ENCODE measurements at places on chromosomes 11 and 22. TPM values are rescaled to one million over a fixed set of nuclear protein-coding genes. Genes with fewer than 3 reads are reported as not detected.

RFPL1 gene
- not detected for total RNA-seq

GLB1L2 gene
- total RNA-seq, result 0.30 TPM

NLRX1 gene
- 34.0 TPM for total RNA-seq

CEP126 gene
- total RNA-seq, result 1.2 TPM

MYRF gene
- 0.16 TPM for total RNA-seq

DNA sequence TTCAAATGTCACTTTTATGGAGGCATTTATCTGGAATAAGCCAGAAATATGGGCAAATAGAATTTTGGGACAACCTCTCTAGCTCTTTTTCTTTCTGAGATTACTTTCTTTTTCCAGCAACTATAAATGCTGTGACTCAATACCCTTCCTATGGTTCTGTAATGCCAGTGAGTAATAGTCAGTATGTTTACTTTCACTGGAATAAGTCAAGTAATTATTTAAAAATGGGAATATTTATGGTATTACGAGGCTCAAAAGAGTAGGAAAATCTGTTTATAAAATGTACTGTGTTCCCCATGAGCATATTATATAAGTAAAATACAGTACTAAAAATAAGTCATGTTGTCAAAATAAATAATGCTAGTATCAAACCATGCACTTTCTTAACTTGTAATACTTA, 750.5 kb downstream of the LUZP2 start:
- no peak for DNase-seq

- peak; percentile 40 for DNase-seq
These were observed 85.2 kb upstream of the LINC01488 start for GRCh38 chr11:69396051-69396947.

- no peak for DNase-seq
These were observed 45.8 kb downstream of the ZNRF3 start for GRCh38 chr22:28929197-28929596.

- no peak for DNase-seq
These were observed 17.9 kb downstream of the NNMT start for GRCh38 chr11:114314096-114314495.

DNA sequence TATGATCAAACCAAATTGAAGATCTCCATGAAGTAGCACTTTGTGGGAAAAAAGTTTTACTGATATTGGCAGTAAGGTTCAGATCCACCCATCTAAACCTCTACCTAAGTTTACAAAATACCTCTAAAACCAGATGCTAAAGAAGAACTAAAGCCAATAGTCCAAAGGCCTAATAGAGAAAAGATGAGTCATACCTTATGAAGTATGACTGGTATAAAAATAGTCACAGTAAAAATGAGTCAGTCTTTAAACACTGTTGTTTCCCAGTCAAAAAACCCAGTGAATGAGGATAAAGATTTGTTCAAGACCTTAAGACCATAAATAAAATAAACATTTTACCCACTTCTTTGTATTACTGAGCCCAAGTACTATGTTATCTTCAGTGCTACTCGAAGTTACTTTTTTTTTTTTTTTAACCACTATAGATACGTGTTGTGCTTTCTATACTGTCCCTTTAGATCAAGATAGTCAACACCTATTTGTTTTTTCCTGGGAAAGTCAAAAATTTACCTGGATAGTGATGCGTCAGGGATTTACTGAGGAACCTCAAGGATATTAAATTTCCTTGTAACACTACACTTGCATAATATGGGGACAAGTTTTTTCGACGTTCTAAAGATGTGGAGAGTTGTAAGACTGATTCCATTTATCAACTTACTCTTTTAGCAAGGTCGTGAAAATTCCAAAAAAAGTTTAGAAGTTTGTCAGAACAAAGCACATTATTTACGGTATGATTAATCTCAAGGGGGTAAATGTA, 87.3 kb downstream of the CCDC73 start:
- DNase-seq, result no peak

GRCh38 chr11:61765550-61766253, 13.3 kb downstream of the MYRF start:
- DNase-seq, result no peak

GRCh38 chr22:42785706-42786499, 65.2 kb upstream of the A4GALT start:
- DNase-seq, result no peak

DNA sequence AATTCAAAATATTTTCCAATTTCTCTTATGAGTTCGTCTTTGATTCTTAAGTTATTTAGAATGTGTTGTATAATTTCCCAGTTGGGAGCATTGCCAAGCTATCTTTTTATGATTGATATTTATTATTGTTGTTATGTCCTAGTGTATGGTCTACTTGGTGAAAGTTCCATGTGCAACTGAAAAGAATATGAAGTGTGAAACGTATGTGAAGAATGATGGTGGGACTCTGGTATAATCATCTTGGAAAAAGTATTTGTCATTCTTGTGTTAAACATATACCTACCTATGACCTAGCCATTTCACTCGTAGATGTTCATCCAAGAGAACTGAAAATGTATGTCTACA, 12.0 kb upstream of the GNB1L start:
- DNase-seq, result no peak

DNA sequence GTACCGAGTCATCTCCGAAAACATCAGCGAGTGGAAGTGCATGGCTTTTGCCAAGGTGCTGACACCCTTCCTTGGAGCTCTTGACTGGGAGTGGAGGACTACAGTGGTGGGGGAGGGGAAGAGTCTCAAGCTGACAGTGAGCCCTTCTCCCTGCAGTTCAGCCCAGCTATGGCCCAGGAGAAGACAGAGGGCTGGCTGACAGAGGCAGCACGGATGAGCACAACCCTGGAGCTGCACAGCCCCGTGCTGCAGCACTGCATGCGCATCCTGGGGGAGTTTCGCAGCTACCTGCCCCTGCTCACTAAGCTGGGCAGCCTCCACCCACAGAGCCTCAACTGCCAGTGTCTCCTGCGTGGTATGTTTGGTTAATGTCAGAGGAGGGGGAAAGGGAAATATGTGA, 41.4 kb downstream of the DNHD1 start:
- no peak for DNase-seq

DNA sequence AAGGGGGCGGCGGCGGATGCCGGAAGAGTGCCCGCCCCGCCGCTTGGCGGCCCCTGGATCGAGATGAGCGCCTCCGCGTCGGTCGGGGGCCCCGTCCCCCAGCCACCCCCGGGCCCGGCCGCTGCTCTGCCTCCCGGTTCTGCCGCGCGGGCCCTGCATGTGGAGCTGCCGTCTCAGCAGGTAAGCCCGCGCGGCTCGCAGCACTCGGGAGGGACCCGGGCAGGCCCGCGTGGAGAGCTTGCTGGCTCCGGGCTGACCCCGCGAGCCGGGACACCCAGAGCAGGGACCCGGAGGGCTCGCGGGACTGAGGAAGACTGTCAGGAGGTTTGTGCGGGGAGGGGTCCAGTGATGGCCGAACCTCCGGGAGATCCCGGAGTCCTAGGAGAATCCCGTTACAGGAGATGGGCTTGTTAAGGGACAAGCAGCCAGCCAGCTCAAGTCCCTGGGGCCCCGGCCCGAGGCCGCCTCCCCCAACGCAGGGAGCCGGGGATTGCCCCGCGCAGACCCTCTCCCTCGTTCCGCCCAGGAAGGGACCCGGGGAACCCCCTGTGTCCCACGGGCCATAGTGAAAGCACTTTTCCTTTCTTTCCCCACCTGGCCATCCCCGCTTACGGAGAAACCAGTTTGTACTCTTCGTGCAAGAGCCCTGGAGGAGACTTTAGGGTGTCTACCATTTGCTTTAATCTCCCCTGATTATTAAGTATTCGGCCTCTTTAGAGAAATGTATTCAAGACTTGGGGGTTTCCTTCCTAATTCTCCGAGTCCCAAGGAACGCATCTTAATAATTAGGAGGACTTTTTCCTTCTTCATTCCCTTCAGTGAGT, 547 bp downstream of the UVRAG start:
- DNase-seq, result no peak

Data from Right ventricle myocardium superior (tissue), 1 donor.